ENCODE measurements at places on chromosomes 5 and 9.

- no peak for DNase-seq
Observed at GRCh38 chr9:110936237-110936636, 102.0 kb downstream of the LPAR1 start.

DNA sequence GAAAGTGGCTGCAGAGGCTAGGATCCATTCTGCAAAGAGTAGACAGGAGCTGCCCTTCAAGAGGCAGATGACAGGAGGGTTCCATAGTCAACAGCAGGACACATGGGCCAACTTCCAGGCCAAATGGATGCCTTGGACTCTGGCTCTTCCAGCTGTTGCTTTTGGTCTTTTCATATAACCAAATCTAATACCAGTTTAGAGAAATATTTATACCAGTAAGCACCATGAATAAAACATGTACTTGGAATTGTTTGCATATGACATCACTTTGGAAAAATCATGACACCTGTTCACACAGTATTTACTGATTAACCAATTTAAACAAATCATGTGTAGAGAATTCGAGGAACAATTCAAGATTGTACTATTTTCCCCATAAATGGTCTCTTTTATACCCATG is 481.3 kb downstream of the DMRT2 start:
- DNase-seq: no peak

- peak; percentile 13 for DNase-seq
Observed at GRCh38 chr5:157106630-157107461, 2.0 kb downstream of the HAVCR2 start.

- DNase-seq: no peak
Observed at GRCh38 chr5:154466147-154466546, 11.9 kb downstream of the HAND1 start.

- no peak for DNase-seq
Observed at GRCh38 chr9:108153416-108153815, 663.8 kb upstream of the KLF4 start.

GRCh38 chr5:45382583-45382982 is 313.6 kb downstream of the HCN1 start:
- no peak for DNase-seq
